ENCODE measurements at places on chromosomes 11 and 22.
A peak's percentile ranks its signal among the peaks of the same experiment; 100 is the strongest.

DNA sequence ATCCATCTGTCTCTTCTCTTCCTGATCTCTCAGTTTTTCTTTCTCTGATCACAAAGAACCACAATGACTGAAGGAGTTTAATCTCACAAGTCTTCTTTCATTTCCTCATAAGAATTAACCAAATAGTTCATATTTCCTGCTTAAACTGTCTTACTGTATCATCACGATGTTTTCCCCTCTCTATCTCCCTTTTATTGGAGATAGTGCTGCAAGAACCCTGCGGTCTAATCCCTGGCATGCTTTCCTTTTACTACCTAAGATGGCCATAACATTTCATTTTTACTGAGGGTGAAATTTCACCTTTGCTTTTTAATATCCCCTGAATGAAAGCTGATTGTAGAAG, 28.9 kb downstream of the CARD18 start:
- DNase-seq = no peak

DNA sequence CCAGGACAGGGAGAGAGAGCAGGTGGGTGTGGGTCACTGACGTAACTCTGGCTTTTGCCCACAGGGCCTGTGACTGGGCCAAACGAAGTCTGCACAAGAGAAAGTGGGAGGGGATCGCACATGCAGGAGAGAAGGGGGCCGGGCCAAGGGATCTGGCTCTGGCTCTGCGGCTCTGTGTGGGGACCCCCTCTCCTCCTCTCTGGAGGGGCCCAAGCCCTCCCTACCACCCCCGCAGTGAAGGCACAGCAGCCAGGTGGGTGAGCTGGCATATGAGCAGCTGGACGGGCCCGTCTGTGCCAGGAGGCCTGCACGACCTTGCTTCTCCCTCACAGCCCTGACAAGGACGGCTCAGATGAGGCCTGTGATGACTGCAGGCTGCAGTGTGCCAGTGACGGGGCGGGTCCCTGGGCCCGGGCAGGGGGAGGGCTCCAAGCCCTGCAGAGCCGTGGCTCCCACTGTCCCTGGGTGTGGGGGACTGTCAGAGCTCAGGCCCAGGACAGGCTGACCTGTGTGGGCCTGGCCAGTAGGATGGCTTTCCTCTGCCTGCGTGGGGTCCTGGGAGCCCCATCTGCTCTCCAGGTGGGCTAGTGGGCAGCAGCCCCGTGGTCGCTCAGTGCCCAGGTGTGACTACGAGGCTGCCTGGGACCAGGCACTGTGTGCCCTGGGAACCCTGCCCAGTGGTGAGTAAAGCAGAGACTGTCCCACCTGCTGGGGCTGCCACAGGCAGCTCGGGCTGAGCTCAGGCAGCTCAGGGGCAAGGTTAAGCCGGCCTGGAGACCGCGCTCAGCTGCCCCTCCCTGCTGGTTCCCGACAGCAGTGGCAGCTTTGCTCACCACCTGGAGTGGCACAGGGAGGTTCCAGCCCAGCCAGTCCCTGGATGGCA, 22.2 kb downstream of the MRGPRG start:
- no peak for DNase-seq

GRCh38 chr11:111183706-111184105, 61.8 kb upstream of the POU2AF2 start:
- no peak for DNase-seq

DNA sequence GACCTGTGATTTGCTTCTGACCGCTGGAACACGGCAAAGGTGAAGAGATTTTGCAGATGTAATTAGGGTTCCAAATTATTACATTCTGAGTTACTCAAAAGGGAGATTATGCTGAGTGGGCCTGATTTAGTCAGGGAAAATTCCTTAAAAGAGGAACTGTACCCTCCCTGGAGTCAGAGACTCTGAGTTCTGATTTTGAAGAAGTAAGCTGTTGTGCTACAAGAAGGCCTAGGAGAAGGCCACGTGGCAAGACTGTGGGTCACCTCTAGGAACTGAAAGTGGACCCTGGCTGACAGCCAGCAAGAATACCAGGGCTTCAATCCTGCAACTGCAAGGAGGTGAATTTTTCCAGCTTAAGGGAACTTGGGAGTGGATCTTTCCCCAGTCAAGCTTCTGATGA, 45.3 kb downstream of the CHRDL2 start:
- DNase-seq = no peak

GRCh38 chr22:46536537-46537224, 739 bp downstream of the CELSR1 start:
- DNase-seq = no peak

DNA sequence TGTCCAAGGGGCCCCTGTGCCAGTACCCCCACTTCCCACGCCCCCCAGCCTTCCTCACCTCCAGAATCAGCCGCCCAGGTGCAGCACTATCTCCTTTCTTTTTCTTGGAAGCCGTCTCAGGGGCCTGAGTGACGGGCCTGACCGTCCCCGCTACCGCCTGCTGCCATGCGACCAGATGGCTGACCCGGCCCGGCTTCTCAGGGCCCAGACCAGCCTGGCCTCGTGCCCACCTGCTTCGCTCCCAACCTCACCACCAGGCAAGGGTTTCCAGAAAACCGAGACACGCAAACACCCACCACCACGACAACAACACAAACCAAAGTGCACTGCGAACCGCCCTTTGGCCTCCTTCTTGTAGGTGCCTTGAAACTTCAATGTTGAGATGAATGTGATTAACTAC, 39.1 kb downstream of the MACROD1 start:
- DNase-seq = no peak

DNA sequence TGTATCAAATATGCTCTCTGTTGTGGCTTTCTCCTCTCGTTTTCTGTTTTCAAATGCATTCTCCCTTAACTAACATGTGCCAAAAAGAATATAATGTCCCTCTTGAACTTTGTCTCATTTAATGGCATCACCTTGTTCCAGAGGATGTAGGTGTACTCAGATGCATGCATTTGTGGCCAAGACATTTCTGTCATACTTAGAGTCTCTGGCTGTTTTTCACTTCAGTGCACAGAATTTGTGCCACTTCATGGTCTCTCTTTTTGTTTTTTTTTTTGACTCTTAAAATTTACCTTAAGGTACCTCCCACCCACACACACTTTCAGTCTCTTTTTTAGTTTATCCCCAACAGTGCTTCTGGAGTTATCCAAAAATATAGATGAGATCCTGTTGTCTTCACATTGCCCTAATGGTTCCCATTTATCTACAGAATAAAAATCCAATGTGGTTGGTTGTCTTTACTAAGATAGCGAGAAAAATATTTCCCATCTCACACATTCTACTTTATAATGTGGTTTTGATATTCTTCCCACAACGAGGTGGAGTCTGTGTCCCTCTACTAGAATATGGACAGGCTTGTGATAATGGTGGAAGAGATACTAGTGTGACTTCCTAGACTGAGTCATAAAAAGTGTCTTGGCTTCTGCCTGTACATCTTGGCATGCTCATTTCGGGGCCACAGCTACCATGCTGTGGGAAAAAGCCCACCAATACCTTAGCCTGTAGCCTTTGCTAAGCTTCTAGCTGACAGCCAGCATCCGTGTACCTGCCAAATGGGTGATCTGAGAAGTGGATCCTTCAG, 125.8 kb downstream of the DDX10 start:
- DNase-seq = no peak

- no peak for DNase-seq
Observed at GRCh38 chr11:16099343-16099900, 256.9 kb downstream of the SOX6 start.

GRCh38 chr11:11948242-11948947, 60.0 kb downstream of the DKK3 start:
- no peak for DNase-seq

- no peak for DNase-seq
Observed at GRCh38 chr11:105713106-105713505, 103.2 kb downstream of the GRIA4 start.

GRCh38 chr11:65524014-65524740, 706 bp upstream of the SCYL1 start:
- no peak for DNase-seq

- DNase-seq = no peak
Observed at GRCh38 chr11:85620256-85620655, 6.9 kb downstream of the DLG2 start.

GRCh38 chr11:48104568-48104924, 112.1 kb upstream of the OR4B1 start:
- no peak for DNase-seq

DNA sequence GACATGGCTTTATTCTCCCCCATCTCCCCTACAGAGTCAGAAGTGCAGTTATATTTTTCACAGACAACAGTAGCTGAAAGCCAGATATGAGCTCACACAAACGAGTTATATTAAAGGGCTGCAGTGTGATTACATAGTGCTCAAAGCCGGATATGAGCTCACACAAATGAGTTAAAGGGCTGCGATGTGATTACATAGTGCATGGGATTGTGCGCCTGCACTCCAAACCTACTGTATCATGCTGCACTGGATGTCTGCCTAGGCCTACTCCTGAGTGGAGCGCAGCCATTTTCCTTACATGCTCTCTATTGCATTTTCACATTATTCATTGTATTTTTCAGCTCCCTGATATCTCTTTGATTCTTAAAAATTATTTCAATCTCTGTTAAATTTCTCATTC, 414.6 kb upstream of the LARGE1 start:
- DNase-seq = no peak

- DNase-seq = no peak
Observed at GRCh38 chr22:47129902-47130635, 367.6 kb downstream of the TBC1D22A start.

GRCh38 chr22:22941831-22942510, 54.4 kb downstream of the IGLL5 start:
- no peak for DNase-seq

DNA sequence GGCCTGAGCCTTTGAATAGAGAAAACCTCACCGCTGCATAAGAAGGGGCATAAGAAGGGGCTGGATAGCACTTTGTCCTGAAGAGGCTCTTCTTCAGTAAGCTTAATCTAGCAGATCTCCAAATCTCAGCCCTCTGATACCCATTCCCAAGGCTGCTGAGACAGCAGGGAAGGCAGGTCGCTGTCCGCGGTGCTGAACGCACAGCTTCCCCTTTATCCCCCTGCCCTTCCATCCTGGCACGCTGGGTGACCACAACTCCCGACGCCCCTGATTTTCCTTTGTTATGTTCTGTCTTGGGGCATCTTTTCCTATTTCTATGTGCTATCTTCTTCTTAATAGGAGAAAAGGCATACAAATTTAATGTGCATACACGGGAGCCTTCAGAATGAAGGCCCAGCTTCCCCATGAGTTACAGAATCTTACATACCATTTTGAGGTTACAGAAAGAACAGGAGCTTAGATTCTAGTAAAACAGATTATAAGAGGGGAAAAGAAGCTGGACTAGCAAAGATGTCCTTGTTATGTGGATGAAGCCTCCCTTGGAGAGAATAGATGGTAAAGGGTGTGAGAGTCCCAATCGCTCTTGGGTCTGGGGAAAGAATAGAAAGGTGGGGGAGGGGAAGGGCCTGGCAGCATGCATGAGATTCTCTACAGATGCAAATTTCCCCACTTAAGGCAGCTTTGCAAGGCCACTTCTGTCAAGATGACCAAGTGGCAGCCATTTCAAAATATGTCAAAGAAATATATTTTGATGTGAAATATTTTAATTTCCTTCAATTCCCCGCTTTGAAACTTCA, 5.7 kb upstream of the SULT4A1 start:
- DNase-seq = no peak

DNA sequence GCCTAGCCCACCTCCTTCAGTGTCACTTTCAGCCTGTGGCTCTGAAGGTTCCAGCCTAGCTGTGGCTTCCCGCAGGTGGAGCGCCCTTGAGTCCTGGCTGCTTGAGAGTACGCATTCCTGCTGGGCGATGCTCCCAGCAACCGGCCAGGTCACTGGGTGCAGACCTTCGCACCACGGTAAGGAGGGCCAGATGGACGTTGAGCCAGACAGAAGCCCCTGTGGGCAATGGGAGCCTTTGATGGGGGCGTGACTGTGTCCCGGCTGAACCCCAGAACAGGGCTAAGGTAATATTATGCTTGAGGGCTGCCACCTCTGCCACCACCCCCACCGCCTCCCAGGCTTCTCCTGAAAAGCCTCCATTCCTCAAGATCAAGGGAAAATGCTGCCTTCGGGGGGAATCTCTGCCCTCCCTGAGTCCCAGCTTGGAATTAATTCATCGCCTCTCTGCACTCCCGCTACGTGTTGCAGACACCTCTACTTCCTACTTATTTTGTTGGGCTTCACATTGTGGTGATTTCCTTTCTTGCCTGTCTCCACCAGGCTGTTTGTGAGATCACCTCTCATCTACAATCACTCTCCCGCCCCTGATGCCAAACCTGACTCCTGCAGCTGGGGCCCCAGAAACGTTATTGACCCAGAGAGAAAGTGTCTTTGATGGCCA, 144.9 kb upstream of the NECTIN1 start:
- DNase-seq = no peak

GRCh38 chr11:47863189-47863897, 15.2 kb upstream of the NUP160 start:
- no peak for DNase-seq

DNA sequence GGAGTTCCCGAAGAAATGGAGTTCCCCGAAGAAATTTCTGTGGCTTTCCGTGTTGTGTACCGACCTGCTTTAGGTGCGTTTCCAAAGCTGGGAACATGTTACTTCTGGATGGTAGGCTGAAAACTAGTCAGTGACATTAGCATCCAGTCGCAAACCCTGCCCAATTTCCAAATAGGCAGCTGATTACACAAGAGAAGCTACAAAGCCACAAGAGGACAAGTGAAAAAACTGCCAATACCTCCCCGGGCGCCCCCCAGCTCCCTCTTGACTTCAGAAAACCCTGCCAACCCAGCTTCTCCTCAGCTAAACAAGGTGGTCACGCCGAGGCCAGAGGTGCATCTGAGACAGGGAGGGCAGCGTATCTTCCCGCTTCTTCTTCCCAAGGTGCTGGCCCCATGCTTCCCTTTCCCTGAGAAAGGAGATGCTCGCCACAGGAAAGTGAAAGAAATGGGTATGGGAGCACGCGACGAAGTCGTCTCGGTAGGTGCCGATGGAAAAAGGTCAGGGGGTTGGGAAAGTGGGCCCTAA, 551 bp downstream of the AGBL2 start:
- DNase-seq = peak; percentile 49

GRCh38 chr11:116890193-116890592, 52.8 kb upstream of the APOA1 start:
- DNase-seq = no peak

- DNase-seq = no peak
Observed at GRCh38 chr11:11588243-11588642, 33.6 kb downstream of the GALNT18 start.
